NT2/D1 (cell line): ENCODE measurements at places on chromosomes 7 and 10.

DNA sequence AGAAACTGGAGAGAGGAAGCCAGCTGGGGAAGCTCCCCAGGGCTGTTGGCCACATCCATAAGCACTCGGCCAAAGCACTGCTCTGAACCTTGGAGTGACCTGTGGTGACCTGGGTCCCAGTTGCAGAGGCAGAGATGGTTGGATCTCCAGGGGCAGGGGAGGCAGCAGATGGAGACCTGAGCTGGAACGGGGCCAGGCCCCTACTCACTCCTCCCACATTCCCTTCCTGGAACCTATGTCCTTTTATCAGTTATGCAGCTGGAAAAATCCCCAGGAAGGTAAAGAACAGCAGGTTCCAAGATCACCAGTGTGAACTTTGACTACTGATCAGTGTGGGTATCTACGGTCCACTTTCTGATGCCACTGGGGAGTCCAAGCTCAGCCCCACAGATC is 9.6 kb upstream of the PNLIPRP2 start:
- DNase-seq: no peak

- peak; percentile 28 for DNase-seq
Measured at GRCh38 chr10:110701617-110701971, 57.5 kb downstream of the RBM20 start.

DNA sequence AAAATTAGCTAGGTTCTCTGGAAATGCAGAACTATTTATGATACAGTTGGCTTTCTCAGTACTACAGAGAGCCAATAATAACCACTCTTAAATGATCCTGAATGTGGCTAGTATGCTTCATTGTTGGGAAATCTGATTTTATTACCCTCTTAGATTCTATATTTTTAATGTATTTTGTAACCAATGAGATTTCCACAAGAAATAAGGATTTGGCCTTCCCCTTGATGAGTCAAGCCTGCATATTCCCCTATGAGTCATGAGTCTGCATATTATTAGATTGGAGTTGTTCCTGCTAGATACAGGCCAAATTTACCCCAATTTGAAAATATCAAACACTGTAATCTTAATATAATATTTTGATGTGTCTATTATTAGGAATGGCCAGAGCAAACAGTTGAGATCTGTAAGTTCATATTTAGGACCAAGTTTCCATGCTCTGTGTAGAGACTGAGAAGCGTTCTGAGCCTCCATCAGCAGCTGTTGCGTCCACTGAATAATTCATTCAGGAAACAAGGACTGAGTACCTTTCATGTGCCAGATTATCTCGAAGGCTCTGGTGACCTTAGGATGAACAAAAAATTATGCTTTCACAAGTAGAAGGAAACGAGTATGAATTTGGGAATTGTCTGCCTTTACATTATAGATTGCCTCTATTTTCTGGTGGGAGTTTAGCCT is 793.4 kb downstream of the NRG3 start:
- DNase-seq: no peak

GRCh38 chr10:95260909-95261552 is 29.8 kb downstream of the PDLIM1 start:
- DNase-seq: no peak

- DNase-seq: no peak
Measured at GRCh38 chr7:150450491-150451001, at the start of gene GIMAP8. TSS of gene GIMAP8 (plus strand) at chr7:150450630. CDS start at chr7:150466699, 16,069 bp downstream.

DNA sequence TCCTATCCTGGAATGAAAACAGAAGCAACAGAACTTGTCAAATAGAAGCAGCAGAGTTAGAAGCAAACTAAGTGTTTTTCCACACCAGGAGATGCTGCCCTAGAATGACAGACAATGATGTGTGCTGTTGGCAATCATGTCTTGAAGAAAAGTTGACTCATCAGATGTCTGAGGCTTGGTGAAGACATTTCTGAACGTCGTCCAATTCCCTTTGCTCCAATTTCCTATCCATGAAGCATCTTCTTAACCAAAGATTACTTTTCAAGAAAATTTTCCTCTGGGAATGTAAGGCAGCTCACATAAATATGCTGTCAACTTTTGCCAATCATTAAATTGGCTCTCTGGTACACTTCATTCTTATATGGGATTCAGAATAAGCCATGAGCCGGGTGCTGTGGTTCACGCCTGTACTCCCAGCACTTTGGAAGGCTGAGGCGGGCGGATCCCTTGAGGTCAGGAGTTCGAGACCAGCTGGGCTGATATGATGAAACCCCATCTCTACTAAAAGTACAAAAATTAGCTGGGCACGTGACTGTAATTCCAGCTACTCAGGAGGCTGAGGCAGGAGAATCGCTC is 34.6 kb downstream of the MALSU1 start:
- no peak for DNase-seq

DNA sequence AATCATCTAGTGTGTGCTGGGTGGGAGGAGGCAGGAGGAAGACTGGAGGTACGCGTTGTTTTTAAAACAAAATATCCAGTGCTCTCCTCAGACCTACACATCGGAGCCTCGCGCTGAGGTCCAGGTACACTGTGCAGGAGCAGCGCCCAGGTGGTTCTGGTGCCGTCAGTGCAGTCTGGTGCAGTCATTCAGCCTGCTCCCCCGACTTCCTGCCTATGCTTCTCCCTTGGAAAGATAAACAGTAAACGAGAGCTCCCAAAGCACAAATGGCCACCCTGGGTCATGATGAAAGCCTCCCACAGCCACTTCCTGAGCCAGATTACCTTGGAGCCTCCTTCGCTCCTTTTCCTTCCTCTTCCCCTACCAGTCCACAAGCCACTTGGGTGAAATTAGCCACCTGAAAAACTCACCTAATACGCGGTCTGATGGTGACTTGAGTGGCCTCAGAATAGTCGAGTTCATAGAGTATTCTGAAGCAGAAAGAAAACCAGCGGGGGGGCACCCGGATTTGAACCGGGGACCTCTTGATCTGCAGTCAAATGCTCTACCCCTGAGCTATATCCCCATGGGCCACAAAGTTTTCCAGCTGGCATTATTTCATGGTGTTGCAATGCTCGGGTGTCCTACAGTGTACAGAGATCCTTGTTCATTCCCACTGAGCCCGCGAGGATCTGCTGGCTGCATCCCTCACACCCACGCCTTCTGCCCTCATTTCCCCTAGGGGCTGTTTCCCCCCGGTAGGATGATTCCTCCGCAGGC is 82.5 kb downstream of the ZNF467 start:
- DNase-seq: no peak

DNA sequence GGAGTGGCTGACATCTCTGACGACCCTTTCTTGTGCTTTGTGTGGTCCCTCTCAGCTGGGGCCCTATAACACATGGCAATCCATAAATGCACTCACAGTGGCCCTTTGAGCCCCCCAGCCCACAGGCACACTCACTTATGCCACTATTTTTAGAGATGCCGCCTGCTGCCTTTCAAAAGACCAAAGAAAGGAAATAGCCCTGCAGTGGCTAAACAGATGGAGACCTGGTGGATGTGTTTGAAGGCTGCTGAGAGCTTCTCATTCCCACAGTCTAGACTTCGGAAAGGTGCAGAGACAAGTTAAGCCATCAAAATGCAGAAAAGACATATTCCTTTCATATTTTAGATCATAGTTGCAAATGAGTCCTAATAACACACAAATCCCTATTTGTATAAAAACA is 42.0 kb upstream of the PDZD8 start:
- DNase-seq: no peak

DNA sequence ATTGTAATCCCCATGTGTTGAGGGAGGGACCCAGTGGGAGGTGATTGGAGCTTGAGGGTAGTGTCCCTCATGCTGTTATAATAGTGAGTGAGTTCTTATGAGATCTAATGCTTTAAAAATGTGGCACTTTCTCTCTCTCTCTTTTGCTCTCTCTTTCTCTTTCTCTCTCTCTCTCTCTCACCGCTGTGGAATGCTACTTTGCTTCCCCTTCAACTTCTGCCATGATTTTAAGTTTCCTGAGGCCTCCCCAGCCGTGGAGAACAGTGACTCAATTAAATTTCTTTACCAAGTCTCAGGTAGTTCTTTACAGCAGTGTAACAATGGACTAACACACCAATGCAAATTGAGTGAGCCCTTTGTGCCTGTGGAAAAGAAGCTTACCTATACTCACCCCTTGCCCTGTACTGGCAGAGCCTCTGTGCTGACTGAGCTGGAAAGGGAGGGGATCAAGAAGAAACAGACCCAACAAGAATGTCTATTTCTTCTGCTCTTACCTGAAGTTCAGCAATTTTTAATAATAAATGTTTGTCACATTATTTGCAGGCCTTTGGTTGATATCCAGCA is 642.5 kb upstream of the KCND2 start:
- no peak for DNase-seq

- no peak for DNase-seq
Measured at GRCh38 chr7:148609045-148609725, 18.6 kb downstream of the C7orf33 start.

DNA sequence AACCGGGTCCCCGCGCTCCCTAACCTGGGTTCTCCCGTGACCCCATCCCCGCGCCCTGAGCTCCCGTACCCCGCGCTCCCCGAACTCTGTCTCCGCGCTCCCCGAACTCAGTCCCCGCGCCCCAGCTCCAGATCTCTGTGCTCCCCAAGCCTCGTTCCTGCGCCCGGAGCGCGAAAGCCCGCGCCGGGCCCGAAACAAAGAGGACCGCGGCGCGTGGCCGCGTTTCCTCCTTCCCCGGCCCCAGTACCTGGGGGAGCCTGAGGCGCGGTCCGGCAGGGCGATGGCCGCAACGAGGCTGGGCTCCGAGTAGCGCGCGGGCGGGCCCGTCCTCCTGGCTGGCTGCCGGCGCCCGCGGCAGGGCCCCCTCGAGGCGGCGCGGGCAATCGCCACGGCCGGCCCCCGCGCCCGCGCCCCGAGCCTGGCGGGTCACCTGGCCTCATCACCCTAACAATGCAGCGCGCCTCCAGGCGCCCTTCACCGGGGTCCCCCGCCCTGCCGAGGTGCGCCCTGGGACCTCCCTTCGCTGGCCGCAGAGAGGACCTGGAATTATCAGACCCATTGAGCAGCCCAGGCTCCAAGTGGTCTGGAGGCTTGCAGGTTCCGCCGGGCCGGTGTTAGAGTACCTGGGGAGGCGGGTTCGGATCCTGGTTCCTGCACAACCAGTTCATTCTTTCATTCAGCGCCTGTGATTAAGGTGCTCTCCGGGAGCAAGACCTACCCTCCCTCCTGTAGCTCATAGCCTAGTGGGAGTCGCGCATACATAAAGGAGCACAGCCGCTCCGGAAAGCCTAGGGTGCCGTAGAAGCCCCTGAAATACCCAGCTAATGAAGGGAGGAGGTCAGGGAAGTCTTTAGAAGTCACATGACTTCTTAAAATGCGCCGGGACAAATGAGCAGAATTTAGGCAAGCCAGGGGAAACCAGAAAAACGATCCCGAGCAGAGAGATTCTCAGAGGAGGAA is at the start of gene TNS3:
TNS3 (minus strand) TSS at position 308 of the 960 bp plus-strand sequence. CDS start 142,475 bp downstream, outside the sequence.
- no peak for DNase-seq

DNA sequence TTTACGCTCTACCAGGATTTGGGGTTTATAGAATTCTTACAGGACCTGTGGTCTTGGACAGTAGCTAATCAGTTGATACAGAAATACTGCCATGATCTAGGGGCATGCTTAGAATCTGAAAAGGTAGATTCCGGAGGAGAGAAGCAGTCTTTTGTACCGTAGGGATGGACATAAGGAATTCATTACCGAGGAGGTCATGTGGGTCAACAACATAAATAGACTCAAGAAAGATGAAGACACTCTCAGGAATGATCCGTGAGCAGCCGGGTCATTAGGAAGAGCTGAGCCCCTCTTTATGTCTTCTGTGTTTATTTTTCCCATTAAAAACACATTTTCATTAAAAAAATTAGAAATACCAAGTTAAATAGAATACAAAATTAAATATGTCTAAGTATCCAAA is 160.1 kb upstream of the TNS3 start:
- no peak for DNase-seq

- no peak for DNase-seq
Measured at GRCh38 chr7:15780271-15780670, 93.8 kb upstream of the MEOX2 start.

GRCh38 chr7:11480143-11480542 is 351.9 kb downstream of the THSD7A start:
- DNase-seq: no peak

DNA sequence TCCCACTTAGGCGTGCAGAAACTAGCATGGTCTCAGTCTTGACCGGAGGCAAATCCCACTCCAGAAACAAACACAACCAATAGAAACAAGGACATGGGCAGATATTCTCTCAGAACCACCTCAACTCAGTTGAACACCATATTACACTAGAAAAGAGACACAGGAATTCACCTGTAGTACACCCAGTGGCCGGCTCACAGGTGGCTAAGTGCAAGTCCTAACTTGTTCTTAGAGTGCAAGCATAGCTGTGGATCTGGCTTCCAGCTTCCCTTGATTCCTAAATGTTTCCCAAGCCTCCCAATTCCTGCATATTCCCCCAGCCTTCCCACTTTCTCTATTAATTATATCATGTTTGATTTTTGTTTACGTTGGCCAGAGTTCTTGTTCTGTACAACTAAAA is 164.4 kb downstream of the TPK1 start:
- DNase-seq: no peak

- DNase-seq: no peak
Measured at GRCh38 chr10:50358411-50358810, 107.1 kb upstream of the ASAH2 start.

- no peak for DNase-seq
Measured at GRCh38 chr7:6032167-6032566, 991 bp downstream of the ANKRD61 start.

DNA sequence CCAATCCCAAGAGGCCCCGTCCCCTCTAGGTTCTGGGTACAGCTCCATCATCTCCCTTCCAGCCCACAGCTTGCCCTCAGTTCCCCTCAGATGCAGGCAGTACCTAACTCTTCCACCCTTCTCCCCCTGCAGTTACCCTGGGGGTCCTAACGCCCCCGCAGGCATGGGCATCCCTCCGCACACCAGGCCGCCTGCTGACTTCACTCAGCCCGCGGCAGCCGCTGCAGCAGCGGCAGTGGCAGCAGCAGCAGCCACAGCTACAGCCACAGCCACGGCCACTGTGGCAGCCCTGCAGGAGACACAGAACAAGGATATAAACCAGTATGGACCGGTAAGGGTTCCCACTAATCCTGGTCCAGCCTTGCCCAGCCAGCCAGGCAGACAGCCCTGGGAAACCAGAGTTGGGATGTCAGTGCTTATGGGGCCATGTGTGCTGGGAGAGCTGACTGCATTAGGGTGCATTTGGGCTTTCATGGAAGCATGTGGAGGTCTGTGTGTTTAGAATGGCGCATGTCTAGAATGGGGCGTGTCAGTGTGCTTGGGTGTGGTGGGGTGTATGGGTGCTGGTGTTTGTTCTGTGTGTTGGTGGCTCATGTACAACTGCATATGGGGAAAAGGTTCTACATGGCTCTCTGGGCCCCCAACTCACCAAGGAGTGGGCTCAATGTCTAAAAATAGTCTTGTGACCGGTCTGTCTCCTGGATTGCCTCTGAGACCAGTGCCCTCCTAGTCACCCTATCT is 55.1 kb upstream of the PPIF start:
- no peak for DNase-seq
